ENCODE measurements at places on chromosomes 16 and 17.

DNA sequence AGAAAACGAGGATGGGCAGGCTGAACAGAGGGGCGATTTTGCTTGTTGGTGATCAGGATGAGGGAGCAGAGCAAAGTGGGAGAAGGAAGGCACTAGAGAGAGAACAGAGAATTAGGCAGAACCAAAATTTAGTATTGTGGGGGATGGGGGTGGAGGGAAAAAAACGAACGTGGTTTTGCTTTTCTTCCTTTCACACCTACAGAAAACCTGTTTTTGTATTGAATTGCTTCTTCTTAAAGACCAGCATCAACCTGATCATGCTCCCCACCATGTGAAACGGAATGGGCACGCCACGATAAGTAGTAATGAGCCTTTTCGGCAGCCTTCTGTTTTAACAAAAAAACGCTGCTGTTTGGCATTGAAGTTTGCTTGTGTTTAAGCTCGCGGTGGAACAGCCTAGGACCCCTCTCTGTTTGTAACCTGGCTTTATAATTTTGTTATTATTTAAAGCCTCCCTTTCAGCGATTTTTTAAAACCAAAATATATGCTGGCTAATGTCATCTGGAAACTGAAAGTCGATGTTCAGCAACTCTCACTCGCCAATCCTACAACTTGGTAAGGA, 36.8 kb downstream of the ERCC4 start:
- DNase-seq = no peak

- DNase-seq = no peak
Observed at GRCh38 chr17:2190014-2190413, 113.6 kb downstream of the SMG6 start.

DNA sequence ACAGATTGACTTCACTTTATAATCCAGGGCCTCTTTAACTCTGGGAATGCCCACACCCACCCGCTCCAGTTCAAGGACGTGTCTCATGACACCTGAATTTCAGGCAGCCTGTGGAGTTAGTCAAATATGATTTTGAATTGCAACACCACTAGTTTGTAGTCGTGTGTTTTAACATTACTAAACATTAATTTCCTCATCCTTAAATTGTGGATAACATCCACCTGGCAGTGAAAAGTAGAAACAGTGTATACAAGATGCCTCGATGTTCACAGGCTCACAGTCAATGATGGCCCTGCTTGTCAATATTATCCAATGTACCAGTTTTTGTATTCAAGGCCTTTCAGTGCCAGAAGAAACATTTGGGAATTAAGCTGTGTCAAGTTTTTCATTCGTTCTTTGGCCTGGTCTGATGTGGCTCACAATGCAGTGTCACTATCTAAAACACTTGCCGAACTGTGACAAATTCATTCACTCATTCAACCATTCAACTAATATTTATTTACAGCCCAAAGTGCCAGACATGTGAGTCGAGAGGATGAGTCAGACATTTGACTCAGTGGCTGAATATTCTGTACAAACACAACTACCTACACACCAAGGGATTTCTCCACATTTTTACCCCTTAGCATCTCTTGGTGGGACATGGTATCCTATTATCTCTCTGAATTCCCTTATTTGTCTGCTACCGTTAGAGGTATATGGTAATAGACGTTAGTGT, 1.4 kb downstream of the MEIOB start:
- DNase-seq = no peak

- DNase-seq = no peak
Observed at GRCh38 chr16:50457423-50457822, 88.6 kb upstream of the BRD7 start.

DNA sequence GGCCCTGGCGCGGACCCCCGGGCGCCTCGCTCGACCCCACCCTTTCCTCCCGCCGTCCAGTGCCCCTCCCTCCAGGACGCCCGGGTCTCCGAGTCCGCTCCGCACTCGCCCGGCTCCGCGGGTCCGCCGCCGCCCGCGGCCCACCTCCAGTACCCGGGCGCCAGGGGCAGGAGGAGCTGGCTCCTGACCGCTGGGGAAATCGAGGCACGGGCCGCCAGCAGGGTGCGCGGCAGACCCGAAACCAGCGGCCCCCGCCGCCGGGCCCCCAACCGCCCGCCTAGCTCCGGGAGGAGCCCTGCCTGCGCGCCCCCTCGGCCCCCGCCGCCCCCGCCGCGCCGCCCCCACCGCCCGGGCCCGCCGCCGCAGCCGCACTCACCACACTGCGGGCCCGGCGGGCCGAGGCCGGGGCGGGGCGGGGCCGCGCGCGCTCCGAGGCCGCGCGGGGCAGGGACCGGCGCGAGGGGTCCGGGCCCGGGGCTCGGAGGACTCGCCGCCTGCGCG, 333 bp downstream of the MAFG start:
- no peak for DNase-seq

DNA sequence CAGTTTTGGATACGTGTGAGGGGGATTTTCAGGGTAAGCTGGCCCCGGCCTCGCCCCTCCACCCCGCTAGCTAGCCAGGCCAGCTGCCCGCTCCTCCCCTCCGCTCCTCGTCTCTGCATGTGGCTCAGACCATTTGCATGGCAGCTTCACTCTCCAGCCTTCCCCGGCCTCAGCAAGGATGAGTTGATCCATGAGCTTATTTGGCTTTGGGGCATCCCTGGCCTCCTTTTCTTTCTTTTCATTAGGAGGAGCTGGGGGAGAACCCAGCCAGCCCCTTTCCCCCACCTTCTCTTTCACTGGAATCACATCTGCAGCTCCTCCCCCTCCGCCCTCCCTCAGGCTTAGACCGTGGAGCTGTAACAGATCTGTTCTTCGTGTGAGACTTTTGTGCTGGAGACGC, 30.7 kb downstream of the ELAC2 start:
- DNase-seq = no peak

DNA sequence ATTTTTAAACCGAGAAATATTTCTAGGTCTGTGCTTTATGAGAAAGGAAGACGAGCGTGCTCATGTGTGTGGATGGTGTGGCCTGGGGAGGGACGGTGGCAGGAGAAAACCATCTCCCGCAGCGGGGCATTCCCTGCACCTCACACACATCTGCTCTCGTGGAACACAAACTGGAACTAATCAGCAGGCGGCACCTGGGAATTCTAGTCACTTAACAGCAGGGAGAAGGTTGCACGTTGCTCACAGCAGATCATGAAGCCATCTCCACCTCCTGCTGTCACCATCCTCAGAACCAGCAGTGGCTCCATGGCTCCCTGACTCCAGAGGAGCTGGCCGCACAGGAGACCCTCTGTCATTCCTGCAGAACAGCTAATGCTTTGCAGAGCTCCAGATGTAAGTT, 35.2 kb downstream of the ADCY9 start:
- no peak for DNase-seq
